ENCODE measurements at places on chromosomes 1 and 21.

GRCh38 chr1:88731475-88732269 is 47.6 kb downstream of the PKN2 start:
- DNase-seq, result no peak
- H3K4me1 ChIP-seq, result no peaks in the 10 kb centered on the region
- no peak overlapping the region for H3K27ac ChIP-seq
- H3K36me3 ChIP-seq, result no peaks in the 10 kb centered on the region
- no peaks in the 10 kb centered on the region for H3K27me3 ChIP-seq
- H3K4me3 ChIP-seq, result no peak overlapping the region

DNA sequence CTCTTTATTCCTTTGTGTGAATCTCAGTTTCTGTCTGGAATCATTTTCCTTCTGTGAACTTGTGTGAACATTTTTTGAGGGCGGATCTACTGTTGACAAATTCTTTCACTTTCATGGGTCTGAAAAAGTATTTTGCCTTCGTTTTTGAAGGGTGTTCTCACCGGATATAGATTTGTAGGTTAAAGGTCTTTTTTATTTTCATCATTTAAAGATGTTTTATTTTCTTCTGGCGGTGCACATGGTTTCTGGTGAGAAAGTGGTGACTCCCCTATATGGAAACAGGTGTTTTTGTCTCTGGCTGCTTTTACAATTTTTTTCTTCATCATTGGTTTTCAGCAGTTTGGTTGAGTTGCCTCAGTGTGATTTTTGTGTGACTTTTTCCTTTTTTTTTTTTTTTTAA is 94.9 kb downstream of the DYRK1A start:
- H3K27me3 ChIP-seq, result no peaks in the 10 kb centered on the region
- H3K36me3 ChIP-seq, result no peaks in the 10 kb centered on the region
- no peak overlapping the region for H3K27ac ChIP-seq
- no peak for DNase-seq
- H3K4me1 ChIP-seq, result peaks cover 15% of the 10 kb centered on the region

DNA sequence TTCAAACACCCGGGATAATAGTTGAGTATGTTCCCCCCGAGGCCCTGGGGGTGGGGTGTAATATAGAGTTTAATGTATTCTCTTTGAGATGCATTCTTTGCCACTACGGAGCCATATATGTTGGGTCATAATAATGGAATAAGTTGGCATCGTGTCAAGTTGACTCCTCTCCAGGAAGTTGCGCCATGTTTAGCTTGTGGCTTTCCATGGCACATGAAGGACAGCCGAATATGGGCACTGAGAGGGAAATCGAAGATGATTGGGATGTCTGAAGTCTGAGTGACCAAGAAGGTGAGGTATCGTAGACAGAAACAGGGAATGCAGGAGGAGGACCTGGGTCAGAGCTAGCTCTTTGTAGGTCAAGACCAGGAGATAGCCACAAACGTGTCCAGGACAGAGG is 92.6 kb downstream of the PAX7 start:
- H3K27ac ChIP-seq, result no peak overlapping the region
- 0 out of 2 replicates have a peak, but pooled peaks cover 6% of the 10 kb centered on the region for H3K4me1 ChIP-seq
- peaks cover 29% of the 10 kb centered on the region for H3K27me3 ChIP-seq
- DNase-seq, result no peak
- no peaks in the 10 kb centered on the region for H3K36me3 ChIP-seq

- no peak overlapping the region for H3K4me3 ChIP-seq
- no peak for DNase-seq
- no peak overlapping the region for H3K27ac ChIP-seq
- H3K4me1 ChIP-seq, result no peaks in the 10 kb centered on the region
- peaks cover 3% of the 10 kb centered on the region for H3K36me3 ChIP-seq
- H3K27me3 ChIP-seq, result no peaks in the 10 kb centered on the region
Observed at GRCh38 chr1:153688276-153688675, 9.8 kb downstream of the NPR1 start.

All from H1 (cell line).